ENCODE measurements at places on chromosomes 5 and 9. TPM values are rescaled to one million over a fixed set of nuclear protein-coding genes. Genes with fewer than 3 reads are reported as not detected.

REEP2 gene
- total RNA-seq = 6.5 TPM

MACIR gene
- 11.0 TPM for total RNA-seq

SPINK6 gene
- not detected for total RNA-seq

SLC6A3 gene
- 0.05 TPM for total RNA-seq

PAEP gene
- not detected for total RNA-seq

FRRS1L gene
- total RNA-seq = 2.3 TPM

ACSL6 gene
- total RNA-seq = 0.18 TPM

VAV2 gene
- 24.7 TPM for total RNA-seq

DNA sequence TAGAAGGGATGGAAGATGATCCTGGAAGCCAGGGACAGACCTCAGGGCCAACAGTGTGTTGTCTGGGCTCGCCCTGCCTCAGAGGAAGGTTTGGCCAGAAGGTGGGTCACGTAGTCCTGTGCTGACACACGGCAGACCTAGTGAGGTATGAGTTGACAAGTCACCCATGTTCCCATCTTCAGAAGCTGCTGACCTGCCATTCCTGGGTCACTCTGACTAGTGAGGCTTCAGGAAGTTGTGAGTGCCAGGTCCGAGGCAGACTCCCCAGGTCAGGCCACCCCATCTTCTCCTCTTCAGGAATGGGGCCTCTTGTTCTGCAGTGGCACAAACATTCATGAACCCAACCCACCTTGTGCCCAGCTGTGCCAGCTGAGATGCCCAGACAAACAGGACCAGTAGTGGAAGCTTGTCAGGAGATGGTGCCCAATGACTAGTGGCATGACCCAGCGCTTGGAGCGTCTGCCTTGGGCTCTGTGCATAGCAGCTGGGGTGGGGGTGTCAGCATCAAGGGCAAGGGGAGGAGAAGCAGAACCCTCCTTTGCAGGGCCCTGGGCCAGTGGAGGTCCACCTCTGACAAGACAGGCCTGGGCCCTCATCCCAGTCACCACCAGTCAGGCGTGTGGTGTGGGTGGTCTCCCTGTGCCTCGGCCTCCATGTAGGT is 16.8 kb upstream of the ANGPTL2 start:
- DNase-seq = no peak

- DNase-seq = no peak
These were observed at the start of gene BSPRY for GRCh38 chr9:113349445-113350094. Gene BSPRY (plus strand): TSS chr9:113349541. CDS start chr9:113349580, 39 bp downstream.

- no peak for DNase-seq
These were observed 443.1 kb upstream of the ZNF608 start for GRCh38 chr5:125189531-125189941.

DNA sequence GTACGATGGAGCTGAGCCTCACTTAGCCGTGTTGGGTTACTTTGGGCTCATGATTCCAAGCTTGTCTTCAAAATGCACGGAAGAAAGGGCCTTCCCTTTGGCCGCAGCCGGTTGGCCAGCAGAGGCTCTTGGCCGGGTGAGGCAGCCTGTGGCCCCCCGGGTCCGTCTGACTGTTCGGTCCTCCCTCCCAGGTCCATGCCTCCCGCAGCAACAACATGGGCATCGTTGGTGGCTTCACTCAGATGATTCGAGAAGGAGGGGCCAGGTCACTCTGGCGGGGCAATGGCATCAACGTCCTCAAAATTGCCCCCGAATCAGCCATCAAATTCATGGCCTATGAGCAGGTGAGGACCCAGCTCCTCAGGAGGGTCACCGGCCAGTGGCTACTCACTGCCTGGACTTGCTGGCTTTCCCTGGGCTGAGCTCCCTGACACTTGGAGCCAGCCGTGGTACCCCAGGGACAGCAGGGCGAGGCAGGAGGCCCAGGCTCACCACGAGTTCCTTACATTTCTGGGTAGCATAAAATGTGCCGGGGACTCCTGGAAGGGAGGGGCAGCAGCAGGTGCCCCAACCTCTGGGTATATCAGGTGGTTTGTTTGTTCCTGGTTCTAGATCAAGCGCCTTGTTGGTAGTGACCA is 21.9 kb downstream of the PTGES2 start:
- DNase-seq = no peak

- no peak for DNase-seq
These were observed 1.2 kb upstream of the AK3 start for GRCh38 chr9:4742246-4742645.

DNA sequence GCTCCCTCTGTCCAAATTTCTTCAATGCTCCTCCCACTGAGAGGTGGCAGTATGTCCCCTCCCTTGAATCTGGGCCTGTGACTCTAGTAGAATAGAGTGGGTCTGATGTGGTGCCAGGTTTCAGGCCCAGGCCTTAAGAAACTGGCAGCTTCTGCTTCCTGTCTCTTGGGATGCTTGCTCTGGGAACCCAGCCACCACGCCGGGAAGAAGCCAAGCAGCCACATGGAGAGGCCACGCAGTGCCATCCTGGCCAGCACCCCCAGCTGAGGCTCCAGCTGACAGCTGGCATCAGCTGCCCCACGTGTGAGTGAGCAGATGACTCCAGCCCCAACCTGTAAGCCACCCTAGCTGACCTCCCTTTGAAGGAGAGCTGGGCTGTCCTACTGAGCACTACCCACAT is 7.3 kb upstream of the TSPAN17 start:
- no peak for DNase-seq

DNA sequence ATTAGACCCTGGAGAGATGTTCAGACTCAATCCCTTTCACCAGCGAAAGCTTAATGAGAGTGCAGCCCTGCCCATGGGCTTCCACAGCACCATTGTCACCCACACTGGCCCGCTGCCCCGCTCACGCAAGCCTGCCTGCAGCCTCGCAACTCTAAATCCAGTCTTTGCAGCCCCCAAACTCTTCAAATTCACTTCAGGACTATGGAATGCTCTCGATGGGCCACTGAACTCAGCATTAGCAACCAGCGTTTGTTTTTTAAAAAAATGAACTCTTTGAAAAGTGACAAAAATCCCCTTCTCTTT is 17.1 kb downstream of the DCANP1 start:
- DNase-seq = no peak

DNA sequence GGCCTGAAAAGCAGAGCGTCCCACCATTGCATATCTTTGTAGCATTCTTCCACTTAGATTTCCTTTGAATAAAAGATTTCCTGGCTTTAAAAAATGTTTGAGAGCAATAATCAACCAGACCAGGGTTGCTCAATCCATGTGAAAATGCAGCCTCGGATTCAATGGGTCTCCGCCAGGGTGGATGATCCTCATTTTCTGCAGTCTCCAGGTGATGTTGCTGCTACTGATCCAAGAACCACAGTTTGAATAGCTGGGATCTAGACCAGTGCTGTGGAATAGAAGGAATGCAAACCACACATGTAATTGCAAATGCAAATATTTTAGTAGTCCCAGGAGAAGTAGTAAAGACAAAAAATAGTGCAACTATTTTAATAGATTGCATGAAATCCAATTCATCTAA is 317.6 kb downstream of the IRX1 start:
- DNase-seq = no peak

DNA sequence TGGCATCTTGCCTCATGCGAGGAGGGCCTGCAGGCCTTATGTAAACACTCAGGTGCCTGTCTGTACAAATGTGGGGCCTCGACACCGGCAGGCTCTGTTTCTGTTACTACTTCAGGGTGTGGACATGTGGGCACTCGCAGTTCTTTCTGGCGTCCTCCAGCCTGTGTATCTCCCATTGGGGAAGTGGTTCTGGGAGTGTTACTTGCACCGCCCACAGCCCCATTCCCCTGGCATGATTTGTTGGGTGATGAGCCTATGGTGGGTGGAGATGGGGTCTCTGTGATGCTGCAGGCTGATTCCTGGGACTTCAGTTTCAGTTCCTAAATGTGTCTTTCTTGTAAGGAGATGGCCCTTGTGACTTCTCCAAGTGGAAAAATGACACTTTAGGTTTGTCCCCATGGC is 82.1 kb upstream of the PITX1 start:
- no peak for DNase-seq

DNA sequence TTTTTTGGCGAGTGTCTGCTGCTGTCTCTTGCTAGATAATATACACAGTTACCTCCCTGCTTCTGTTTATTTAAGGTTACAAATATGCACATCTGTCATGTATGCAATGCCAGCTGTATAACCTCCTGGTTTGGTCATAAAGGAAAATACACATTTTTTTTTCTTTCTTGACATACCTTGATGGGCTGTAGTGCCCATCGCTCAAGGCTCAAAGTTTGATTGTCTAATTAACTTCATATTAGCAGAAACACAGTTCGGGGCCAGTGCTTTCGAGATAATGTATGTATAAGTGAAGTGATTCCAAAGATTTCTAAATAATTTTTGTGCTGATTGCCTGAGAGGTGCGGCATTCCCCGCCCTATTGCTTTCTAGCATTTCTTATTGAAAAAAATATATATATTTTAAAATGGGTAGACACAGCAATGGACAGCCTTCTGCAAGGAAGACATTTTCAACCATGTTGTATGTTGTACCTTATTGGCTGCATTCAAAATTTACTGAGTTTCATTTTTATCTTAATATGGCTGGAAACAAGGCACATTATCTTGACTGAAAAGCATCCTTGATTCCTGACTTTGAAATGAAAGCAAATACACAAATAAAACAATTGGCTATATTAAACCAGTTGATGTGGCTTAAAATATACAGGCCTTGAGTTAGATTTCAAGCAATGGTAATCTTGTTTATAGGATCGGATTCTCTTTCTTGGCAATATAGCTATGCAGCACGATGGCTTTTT is 206.2 kb downstream of the MEF2C start:
- DNase-seq = no peak
